ENCODE measurements at places on chromosomes 16 and 17. TPM values are rescaled to one million over a fixed set of nuclear protein-coding genes. Genes with fewer than 3 reads are reported as not detected.

FBXO39 gene
- total RNA-seq = 2.0 TPM

GRCh38 chr17:73478334-73478733 lies 165.9 kb downstream of the SDK2 start:
- DNase-seq = no peak
- H3K4me1 ChIP-seq = no peaks in the 10 kb centered on the region
- H3K27me3 ChIP-seq = peaks cover 6% of the 10 kb centered on the region
- H3K27ac ChIP-seq = no peak overlapping the region

GRCh38 chr17:30921544-30922196 lies at the start of gene ADAP2:
ADAP2 (plus strand) TSS chr17:30921945; CDS start chr17:30922015, 70 bp downstream.
- no peak within 1 kb of the TSS for H3K27ac ChIP-seq
- H3K36me3 ChIP-seq = no peaks in the 10 kb centered on the region
- H3K27me3 ChIP-seq = no peaks in the 10 kb centered on the region
- peak; percentile 24 for DNase-seq

GRCh38 chr17:42779936-42780850 lies at the start of gene WNK4:
WNK4 (plus strand) TSS chr17:42780610; CDS start chr17:42780699, 89 bp downstream.
- H3K4me1 ChIP-seq = no peaks in the 10 kb centered on the region
- no peak for DNase-seq
- peak within 1 kb of the TSS; percentile 37 for H3K4me3 ChIP-seq
- H3K27me3 ChIP-seq = peaks cover 32% of the 10 kb centered on the region
- no peak within 1 kb of the TSS for H3K27ac ChIP-seq

DNA sequence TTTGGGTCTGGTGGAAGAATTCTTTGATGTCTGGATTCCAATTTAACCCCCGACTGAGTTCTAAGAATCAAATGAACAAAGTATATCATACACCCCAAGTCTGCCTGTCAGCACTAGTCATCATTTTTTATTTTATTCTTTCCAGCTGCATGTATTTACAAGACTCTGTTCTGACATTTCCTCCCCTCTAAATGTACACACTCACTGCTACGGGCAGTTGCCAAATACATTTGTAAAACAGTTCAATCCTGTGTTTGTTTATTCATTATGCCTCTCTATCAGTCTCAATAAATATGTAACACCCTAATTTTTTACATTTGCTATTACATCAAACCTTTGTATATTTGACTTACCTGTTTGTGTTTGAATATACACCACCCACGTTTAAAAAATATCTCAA lies 422.3 kb upstream of the PSMD7 start:
- H3K4me3 ChIP-seq = no peak overlapping the region
- no peaks in the 10 kb centered on the region for H3K36me3 ChIP-seq
- DNase-seq = no peak
- H3K4me1 ChIP-seq = no peaks in the 10 kb centered on the region
- H3K27ac ChIP-seq = no peak overlapping the region

DNA sequence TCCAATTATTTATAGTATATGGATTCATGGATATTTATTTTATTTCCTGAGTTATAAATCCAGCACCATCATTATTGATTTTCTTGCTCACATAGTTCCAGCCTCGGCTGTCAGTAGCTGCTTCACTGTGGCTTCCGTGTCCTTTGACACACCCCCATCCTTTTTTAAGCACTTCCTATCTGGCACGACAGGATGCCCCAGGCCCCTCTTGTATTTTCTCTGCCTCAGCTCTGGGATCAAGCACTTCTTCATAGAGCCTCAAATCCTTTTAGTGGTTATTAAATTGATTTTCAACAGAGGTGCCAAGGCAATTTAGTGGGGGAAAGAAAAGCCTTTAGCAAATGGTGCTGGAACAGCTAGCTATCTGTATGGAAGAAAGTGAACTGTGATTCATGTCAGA lies 59.8 kb downstream of the GAN start:
- H3K4me3 ChIP-seq = no peak overlapping the region
- DNase-seq = no peak
- H3K27me3 ChIP-seq = no peaks in the 10 kb centered on the region
- H3K27ac ChIP-seq = no peak overlapping the region
- no peaks in the 10 kb centered on the region for H3K4me1 ChIP-seq
- no peaks in the 10 kb centered on the region for H3K36me3 ChIP-seq

DNA sequence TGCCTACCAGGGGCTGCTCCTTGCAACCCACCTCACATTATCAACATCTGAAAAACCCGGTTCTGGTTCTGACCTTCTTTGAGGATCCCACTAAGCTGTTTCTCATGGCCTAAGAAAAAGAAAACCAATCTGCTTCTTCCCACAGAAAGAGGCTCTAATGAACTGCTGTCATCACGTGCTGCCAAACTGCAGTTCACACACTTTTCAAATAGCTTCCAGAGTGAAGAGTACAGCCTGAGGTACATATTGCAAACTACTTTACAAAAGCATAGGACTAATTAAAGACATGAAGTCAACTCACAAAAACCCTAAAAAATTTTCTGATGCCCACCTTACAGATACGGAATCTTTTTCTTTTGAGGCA lies 36.7 kb downstream of the SMG6 start:
- peak overlapping the region; percentile 80 for H3K27ac ChIP-seq
- peaks cover 9% of the 10 kb centered on the region for H3K4me1 ChIP-seq
- DNase-seq = no peak

All from uterus (tissue), 4 donors.